Activated CD4-positive, alpha-beta T cell treated with anti-CD3 and anti-CD28 coated beads for 4 hours (primary cell): ENCODE measurements at places on chromosomes 1 and 21.

DNA sequence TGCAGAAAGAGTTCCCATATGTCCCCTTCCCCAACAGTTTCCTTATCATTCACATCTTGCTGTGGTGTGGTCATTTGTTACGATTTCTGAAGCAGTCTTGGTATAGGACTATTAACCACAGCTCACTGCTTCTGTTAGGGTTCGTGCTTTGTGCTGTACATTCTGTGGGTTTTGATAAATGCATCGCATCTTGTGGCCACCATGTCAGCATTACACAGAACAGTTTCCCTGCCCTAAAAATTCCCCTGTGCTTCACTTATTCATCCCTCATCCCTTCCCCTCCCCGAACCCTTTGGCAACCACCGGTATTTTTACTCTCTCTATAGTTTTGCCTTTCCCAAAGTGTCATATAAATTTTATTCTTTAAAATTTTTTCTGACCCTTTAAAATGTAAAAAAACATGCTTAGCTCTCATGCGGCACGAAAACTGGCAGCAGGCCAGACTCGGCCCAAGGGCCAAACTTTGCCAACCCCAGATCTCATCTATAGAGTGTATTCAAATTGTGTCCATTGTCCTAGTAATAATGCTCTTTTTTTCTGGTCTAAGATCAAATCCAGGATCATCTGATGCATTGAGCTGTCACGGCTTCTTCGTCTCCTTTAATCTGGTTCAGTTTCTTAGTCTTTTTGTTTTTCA, 78.2 kb downstream of the SIM2 start:
- no peak for DNase-seq

- DNase-seq: no peak
These were observed 151.5 kb upstream of the RNPC3 start for GRCh38 chr1:103373991-103374390.

GRCh38 chr1:26483980-26484379, 11.7 kb downstream of the HMGN2 start:
- no peak for DNase-seq

GRCh38 chr1:26358411-26359384, 4.8 kb upstream of the CRYBG2 start:
- peak; percentile 75 for DNase-seq

- no peak for DNase-seq
These were observed 12.2 kb downstream of the C1orf74 start for GRCh38 chr1:209772126-209772525.

GRCh38 chr1:166330096-166330495, 163.3 kb upstream of the FAM78B start:
- DNase-seq: no peak

DNA sequence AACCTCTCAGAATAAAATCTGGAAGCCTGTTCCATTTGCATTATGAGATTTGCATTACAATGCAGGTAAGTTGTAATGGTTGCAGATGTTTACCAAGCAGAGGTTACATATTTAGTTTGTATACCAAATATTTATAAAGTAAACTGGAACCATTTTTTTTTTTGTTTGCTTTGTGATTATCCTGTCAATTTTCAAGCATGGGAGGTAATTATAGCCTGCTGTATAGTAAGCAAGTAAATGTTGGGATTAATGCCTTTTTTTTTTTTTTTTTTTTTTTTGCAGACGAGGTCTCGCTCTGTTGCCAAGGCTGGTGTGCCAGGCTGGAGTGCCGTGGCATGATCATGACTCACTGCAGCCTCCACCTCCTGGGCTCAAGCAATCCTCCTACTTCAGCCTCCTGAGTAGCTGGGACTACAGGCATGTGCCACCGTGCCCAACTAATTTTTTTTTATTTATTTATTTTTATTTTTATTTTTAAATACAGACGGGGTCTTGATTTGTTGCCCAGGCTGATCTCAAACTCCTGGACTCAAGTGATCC, 21.0 kb downstream of the NFYC start:
- no peak for DNase-seq

DNA sequence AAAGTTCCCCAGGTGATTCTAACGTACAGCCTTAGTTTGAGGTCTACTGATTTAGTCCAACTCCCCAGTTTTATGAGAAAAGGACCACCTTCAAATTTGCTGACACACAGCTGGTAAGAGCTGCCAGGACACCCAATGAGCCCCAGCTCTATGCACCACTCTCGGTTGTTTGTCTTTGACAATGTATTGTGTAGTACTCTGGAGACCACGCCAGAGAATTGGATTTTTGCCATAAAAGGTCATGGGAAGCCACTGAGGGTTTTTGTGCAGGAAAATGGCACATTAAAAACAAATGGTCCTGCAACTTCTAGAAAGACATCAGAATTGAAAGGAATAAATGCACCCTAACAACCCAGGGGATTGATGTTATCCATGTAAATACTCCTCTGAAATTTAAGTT, 7.1 kb upstream of the IER5 start:
- no peak for DNase-seq

DNA sequence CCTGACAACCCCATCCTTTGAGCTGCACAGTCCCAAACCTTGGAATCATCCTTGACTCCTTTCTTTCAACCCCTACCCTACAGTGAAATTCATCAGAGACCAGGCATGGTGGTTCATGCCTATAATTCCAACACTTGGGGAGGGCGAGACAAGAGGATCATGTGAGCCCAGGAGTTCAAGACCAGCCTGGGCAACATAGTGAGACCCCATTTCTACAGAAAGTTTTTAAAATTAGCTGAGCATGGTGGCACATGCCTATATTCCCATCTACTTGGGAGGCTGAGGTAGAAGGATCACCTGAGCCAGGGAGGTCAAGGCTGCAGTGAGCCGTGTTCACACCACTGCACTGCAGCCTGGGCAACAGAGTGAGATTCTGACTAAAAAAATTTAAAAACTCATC, 34.5 kb downstream of the RERE start:
- DNase-seq: no peak

- no peak for DNase-seq
These were observed 55.9 kb downstream of the CNST start for GRCh38 chr1:246622035-246622652.

DNA sequence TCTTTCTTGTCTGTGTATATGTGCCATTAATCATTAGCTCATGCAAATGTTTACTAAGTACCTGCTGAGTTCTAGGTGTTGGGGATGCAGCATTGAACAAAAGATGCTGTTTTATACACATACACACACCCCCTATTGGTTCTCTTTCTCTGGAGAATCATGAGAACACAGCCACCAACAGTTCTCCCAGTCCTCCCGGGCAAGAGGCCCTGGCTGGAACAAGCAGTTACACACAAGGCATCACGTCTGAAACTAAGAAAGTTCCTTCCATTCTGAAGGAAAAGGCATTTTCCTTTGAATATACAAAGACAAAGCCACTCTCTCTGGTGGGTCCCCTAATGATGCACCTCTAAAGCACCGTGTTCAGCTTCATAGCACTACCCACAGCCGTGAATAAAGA, 10.8 kb downstream of the CASP9 start:
- no peak for DNase-seq
